Ovary (tissue), 10 donors: ENCODE measurements at places on chromosomes 4 and X. TPM values are rescaled to one million over a fixed set of nuclear protein-coding genes. Genes with fewer than 3 reads are reported as not detected.

GRCh38 chr4:77176640-77177039 is 19.6 kb downstream of the CCNG2 start:
- DNase-seq: no peak

DNA sequence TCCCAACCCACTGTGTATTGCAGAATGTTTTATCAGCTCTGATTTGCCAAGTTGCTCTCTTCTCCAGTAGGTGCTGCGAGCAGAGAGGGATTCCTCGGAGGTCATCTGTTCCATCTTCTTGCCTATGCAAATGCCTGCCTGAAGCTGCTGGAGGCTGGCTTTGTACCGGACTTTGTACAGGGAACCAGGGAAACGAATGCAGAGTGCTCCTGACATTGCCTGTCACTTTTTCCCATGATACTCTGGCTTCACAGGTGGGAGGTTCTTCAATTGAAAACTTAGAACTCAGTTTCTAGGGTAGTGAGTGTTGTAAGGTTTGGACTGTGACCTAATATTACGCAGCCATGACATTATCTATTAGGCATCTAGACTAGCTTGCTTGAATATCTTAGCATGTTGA is 24.9 kb downstream of the AR start:
- DNase-seq: no peak

GRCh38 chr4:8911316-8912088 is 39.9 kb upstream of the HMX1 start:
- DNase-seq: peak; percentile 17

DNA sequence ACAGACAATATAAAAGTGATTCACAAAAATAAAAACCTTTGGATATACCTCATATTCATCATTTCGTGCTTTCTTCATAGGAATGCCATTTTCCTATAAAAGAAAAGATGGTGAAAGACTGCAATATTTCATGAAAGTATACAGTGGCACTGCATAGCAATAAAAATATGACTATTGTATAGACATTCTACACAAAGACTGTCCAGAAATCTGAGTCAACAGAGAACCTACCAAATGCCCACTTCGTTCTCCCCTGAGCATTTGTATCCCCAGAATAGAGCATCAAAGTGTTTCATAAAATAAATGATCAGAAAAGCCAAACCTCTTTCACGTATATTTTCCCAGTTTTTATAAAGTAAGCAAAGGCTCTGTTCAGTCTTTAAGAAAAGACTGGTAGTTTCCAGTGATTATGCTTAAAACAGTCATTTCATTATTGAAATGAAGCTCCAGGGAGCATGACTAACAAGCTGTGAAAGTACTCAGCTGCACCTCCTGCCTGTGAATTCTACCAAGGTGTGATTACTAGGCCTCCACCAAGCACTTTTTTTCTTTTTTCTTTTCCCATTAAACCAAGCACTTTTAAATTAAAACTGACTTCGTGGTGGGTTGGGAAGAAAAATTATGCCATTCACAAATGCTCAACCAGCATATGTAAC is 20.2 kb downstream of the PPA2 start:
- no peak for DNase-seq

- no peak for DNase-seq
These were observed 224.5 kb downstream of the PCDH18 start for GRCh38 chr4:137307806-137308205.

GRCh38 chr4:148444296-148445070 is 2.3 kb upstream of the NR3C2 start:
- DNase-seq: peak; percentile 57

DNA sequence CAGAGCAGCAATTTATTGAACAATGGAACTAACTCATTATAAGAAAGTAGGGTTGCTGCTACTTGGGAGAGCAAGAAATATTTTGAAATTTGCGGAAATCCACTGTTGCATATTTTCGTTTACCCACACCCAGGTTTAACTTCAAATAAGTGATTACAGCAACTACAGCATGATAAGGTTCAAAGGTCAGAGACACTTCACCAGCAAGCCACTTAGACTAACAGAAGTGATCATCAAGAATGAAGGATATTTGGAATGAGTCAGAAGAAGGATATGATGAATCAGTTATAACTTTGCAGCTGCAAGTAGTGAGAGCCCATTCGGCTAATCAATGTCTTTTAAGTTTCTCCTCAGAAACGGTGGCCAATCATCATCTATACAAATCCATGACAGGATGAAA is 199.3 kb downstream of the TMA16 start:
- DNase-seq: no peak

The CT45A9 gene
- total RNA-seq: not detected

- no peak for DNase-seq
These were observed 24.0 kb upstream of the SCML1 start for GRCh38 chrX:17713288-17713687.

The WNK3 gene
- total RNA-seq: 7.2 TPM

The HELT gene
- not detected for total RNA-seq

DNA sequence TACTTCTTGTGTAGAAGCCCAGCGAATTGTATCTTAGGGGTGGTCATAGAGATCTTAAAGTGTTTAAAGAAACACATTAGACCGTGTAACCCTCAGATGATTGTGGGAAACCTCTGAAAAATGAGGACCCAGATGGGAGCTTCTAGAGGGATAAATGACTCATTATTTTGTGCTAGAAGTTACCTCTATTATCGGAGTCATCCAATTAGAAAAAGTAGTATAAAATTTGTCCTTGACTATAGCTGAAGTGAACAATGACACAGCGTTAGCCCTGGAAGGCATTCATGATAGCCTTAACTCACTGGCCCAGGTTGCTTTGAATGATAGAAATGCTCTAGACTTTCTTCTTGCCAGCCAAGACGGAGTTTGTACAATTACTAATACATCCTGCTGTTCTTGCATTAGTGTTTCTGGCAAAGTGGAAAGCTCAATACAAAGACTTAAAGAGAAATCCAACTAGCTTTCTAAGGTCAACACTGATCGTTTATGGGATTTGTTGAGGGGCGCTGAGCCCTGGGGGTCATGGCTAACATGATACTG is 178.9 kb upstream of the VEGFC start:
- DNase-seq: no peak

- DNase-seq: no peak
These were observed 1197.7 kb downstream of the C4orf33 start for GRCh38 chr4:130293692-130294091.

The ELF4 gene
- total RNA-seq: 20.3 TPM

The LDOC1 gene
- total RNA-seq: 73.9 TPM

- no peak for DNase-seq
These were observed 29.7 kb downstream of the PDHA1 start for GRCh38 chrX:19373351-19373891.

The SSX4 gene
- not detected for total RNA-seq

The DDX53 gene
- not detected for total RNA-seq

The IRS4 gene
- total RNA-seq: 12.8 TPM

The HS3ST1 gene
- total RNA-seq: 35.9 TPM

- DNase-seq: no peak
These were observed 72.6 kb downstream of the STARD8 start for GRCh38 chrX:68719904-68720614.

The USP51 gene
- total RNA-seq: 8.5 TPM

The XG gene
- 0.48 TPM for total RNA-seq

- no peak for DNase-seq
These were observed 9.8 kb downstream of the MAGED2 start for GRCh38 chrX:54817220-54817820.

- no peak for DNase-seq
These were observed 652.1 kb upstream of the AADAT start for GRCh38 chr4:170741856-170742255.

The DOK7 gene
- 10.4 TPM for total RNA-seq

DNA sequence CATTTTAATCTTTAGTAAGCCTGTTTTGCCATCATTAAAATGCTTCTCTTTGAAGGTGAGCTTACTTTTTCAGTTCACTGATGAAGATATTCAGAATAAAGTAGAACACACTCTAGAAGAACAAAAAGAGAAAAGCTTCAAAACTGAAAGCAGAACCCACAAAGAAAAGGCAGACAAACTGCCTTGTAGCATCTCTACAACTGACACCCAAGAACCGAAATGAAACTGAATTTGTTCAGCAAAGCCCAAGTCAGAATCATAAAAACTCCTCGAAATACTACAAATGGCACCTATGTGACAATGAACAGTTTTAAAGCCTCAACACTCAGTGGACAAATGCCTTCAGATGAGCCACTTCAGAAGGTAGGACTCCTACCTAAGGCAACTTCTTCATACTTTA is 83.6 kb downstream of the MAML3 start:
- no peak for DNase-seq

DNA sequence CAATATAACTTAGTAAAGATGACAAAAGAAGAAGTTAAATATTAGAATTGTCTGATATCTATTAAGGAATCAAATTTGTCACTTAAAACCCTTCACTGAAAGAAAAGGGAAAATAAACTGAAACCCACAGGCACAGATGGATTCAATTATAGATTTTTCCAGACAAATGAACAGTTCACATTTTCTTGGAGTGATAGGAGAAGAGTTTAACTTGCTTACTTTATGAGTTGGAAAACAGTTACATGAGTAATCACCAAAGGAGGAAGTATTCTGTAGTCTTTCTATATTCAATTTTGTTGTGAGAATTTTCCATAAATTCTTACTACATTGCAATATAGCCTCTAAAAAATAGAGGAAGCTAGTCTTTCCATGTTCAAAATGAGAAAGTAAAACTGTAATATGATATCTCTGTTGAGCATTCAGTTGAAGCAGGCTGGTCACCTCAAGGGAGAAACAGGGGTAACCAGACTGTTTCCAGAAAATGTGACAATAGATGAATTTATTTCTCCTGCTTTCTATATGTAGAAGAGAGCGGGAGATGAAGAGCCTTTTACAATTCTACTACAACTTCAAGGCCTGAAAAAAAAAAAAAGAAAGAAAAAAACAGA is 330.3 kb upstream of the EPHA5 start:
- DNase-seq: no peak

DNA sequence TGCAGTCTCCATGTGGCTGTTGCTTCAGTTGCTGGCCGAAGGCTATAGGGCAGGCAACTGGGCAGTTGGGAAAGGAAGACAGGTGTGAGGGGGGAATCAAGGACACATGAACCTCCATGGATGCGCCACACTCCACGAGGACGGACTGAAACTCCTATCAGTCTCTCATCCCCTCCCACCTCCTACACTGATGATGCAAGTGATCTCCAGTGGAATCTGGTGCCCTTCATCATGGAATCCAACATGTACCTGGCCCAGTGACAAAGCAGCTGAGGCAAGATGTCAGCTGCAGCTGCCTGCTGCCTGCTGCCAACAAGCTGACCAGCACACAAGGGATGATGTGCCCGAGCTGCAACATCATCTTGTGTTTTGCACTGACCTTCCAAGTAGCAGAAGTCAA is 26.0 kb upstream of the MGST2 start:
- no peak for DNase-seq

The KLB gene
- total RNA-seq: under 0.01 TPM

- no peak for DNase-seq
These were observed 881.1 kb upstream of the POU3F4 start for GRCh38 chrX:82626978-82627377.

DNA sequence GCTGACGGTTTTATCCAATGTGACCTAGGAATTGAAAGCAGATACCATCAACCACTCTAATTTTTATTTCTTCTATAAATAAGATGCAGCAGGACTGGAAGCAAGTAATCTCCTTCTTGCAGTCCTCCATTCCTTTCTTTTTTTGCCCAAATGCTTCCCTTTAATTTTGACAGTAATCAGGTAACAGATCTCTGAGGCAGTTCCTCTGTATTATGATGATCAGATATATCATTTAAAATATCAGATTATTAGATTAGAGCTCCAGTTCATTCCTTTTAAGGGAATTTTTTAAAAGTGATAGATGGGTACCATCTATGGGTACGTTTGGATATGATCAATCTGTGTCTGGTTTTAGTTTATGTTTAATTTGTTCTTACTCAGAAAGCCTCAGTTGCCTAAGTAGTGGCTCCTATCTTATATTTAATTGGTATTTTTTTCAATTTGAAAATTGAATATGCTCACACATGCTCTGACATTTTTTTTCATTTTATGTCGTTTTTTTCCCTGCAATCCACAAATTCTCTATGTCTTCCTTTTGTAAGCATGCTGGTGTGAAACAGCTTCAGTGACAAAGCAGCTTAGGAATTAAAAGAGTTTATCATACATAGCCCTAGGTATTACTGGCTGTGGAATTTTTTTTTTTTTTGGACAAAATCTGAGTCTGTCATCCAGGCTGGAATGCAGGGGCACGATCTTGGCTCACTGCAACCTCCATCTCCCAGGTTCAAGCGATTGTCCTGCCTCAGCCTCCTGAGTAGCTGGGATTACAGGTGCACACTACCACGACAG is 73.7 kb upstream of the ANK2 start:
- DNase-seq: no peak

The PCYT1B gene
- 1.7 TPM for total RNA-seq

The AFF1 gene
- total RNA-seq: 107 TPM

DNA sequence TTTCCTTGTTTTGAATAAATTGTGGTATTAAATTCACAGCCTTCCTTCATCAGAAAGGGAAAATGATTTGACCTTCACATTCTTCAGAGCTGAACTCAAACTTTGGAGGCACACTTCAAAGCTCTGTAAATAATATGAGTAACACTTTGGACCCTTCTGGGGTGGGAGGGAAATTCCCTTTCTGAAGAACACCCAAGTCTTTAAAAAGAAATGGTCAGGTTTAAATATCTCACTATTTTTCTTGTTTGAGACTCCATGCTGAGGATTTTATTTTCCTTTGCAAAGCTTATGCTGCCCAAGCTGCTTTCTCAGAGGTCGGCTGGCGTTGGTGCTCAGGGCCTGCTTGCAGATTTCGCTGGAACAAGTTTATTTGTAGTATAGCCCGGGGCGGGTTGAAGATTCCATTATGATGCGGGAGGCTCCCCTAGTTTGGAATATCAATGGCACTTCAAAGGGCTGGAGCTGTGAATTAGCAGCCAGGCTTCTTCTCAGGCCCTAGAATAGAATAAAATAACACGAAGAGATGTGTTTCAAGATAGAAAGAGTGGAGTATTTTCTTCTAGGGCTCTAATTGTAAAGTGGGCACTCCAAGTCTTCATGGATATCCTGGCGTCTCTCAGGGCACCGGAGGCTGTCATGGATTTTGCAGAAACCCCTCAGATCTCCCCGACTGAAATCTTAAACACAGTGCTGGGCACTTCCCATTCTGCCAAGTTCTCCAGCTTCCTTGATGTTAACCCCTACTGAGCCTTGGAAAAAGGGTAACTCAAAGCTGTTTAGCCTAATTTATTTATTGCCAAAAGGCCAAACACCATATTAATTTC is 315.6 kb downstream of the GPAT3 start:
- DNase-seq: no peak

DNA sequence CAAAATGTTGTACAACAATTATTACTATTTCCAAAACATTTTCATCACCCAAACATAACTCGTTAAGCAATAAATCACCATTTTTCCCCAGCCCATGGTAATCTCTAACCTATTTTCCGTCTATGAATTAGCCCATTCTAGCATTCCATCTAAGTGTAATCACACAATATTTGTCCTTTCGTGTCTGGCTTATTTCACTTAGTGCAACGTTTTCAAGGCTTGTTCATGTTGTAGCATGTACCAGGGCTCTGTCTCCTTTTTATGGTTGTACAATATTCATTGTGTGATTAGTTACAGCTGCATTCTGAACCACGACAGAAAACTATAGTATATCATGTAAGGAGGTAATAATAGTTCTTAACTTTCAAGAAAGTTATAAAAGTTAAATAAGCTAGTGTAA is 656.0 kb upstream of the HS3ST1 start:
- DNase-seq: no peak
